ENCODE measurements at places on chromosomes 1 and 21.

- DNase-seq = no peak
Measured at GRCh38 chr1:28646040-28646439, 2.4 kb upstream of the RNU11 start.

GRCh38 chr1:43842175-43842498, 91.5 kb upstream of the ARTN start:
- DNase-seq = no peak

GRCh38 chr1:160656737-160657136, 9.9 kb upstream of the SLAMF1 start:
- DNase-seq = no peak

GRCh38 chr1:121408354-121408753, 223.6 kb downstream of the SRGAP2C start:
- DNase-seq = no peak

GRCh38 chr1:147781056-147781471, 20.7 kb upstream of the GJA5 start:
- DNase-seq = no peak

GRCh38 chr1:63810936-63811469, 37.2 kb downstream of the ROR1 start:
- no peak for DNase-seq

- peak; percentile 91 for DNase-seq
Measured at GRCh38 chr1:151762941-151763921, at the start of gene MRPL9. MRPL9 (minus strand) TSS chr1:151763496; CDS start chr1:151763479, 17 bp downstream.

GRCh38 chr1:211753649-211754251, 76.8 kb downstream of the LPGAT1 start:
- no peak for DNase-seq

- no peak for DNase-seq
Measured at GRCh38 chr1:101069158-101069557, 43.6 kb upstream of the DPH5 start.

- no peak for DNase-seq
Measured at GRCh38 chr1:46556822-46557221, 5.4 kb upstream of the KNCN start.

GRCh38 chr1:200473698-200474371, 64.0 kb upstream of the ZNF281 start:
- no peak for DNase-seq

DNA sequence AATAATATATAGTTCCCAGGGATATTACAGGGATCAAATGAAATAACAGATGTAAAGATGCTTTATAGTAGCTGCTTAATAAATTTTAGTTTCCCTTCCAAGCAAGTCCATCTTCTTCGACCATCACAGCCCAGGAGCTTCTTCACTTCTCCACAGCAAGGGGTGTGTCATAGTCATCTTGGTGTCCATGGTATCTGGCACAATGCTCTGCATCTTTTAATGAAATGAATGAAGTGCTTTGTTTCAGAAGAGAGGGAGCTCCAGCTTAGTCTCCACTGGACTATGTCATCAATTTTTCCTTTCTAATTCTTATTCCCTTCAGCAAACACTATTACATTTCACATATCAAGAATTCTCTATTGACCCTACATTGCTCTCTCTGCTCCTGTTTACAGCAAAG, 4.9 kb upstream of the MACF1 start:
- DNase-seq = no peak

DNA sequence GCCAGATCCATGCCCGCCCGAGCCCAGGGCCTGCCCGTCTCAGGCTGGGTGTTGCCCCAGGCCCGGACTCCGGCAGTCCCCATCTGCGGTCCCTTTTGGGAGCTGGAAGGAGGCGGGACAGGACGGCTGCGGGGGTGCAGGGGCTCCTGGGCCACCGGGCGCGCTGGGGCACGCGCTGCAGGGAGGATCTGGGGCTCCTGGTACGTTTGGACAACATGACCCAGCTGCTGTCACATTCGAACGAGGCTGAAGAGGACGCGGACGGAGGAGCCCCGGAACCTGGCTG, 6.6 kb upstream of the CALML6 start:
- DNase-seq = peak; percentile 72

DNA sequence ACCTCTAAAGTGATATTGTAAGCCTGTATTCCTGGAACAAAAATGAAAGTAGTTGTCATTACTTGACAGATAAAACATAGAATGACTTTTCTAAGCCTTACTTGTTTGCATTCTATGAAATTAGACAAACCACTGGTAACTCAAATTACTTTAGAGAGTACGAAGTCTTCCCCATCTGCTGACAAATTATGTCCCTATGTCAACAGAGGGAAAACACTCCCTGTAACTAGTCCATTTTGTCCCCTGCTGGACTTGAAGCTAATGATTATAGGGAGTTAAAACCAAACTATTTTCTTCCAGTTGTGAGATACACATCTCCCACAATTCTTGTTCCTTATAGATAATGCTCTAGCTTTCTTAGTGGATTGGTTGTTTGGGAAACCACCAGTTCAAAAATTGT, 39.6 kb downstream of the GREM2 start:
- DNase-seq = no peak

DNA sequence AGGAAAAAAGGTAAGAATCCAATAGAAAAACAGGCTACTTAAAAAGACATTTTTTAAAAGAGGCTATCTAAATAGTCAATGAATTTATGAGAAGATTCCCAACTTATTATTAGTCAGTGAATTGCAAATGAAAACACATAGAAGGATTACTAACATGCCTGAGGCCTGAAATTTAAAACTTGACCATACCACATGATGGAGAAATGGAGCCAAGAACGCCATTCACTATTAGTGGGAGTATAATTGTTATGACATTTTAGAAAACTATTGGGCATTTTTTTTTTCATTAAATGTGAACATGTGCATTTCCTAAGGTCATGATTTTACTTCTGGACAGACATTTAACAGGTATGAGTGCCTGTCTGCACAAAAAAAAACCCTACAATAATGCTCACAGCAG, 24.8 kb upstream of the OR2B11 start:
- no peak for DNase-seq

DNA sequence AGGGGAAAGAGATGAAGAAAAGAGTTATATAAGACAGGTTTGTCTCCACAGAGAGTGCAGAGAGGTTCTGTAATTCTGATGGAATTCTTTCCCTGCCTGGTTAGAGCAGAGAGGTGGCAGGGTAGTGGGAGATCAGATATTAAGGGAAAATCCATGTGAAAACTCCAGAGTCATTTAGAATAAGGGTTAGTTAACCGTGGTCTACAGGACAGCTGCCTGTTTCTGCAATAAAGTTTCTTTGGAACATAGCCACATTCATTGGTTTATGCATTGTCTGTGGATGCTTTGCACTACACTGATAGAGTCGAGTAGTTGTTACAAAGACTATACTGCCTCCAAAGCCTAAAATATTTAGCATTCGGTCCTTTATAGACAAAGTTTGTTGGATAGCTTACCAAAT, 55.6 kb downstream of the LRRC8D start:
- DNase-seq = no peak

- no peak for DNase-seq
Measured at GRCh38 chr1:27402349-27402754, 9.9 kb downstream of the GPR3 start.

GRCh38 chr1:92538413-92539061, 51.8 kb upstream of the GFI1 start:
- no peak for DNase-seq

DNA sequence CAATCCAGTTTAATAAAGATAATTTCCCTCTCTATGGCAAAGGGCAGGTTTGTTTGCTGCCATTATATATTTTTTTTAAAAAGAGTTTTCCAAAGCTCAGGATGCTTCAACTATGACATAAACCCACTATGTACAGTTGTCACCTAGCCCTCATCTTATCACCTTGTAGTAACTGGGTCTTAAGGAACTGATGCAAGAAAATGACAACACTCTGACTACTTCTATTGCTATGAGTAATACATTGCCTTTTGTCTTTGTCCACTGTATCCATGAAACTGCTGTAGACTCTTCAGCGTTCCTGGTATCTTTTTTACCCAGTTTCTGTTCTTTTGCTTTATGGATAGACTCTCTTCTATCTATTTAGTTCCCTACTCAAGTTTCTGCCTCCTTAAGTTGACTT, 586.5 kb downstream of the NEGR1 start:
- DNase-seq = no peak

DNA sequence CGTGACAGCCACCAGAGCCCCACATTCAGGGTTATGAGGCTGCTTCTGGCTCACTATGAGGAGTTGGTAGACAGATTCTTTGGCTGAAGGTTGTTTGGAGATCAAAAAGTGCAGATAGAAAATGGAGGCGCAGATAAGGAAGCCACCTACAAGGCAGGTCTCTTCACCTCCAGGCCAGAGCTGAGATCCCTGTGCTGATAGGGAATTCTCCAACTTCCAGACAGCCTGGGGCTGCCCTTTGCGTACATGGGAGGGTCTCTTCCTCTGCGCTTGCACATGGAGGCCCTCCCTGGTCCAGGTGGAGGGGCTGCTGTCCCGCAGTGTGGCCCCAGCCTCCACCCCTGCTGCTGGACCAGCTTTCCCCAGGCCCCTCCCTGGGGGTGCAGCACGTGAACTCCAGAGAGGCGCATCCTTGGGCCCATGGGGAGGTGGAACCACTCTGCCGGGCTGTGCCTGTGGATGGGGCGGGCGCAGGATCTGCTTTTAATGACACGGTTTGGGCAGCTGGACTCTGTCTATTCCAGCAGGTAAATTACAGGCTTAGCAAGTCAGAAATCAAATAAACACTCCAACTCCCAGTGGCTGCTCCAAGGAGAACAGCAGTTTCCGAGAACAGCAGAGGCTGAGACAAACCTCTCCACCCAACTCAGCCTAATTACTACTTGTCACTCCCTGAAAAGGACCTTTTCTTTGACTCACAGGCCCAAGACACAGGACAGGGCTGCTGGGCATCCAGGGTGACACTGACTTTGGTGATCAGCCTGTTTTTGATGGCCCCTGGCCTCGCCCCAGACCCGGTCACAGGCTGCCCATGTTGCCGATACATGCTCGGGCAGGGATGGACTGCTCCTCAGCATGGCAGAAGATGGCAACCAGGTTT, 12.4 kb downstream of the OXCT2 start:
- DNase-seq = no peak

- no peak for DNase-seq
Measured at GRCh38 chr1:187646536-187647107, 817.9 kb downstream of the PLA2G4A start.

DNA sequence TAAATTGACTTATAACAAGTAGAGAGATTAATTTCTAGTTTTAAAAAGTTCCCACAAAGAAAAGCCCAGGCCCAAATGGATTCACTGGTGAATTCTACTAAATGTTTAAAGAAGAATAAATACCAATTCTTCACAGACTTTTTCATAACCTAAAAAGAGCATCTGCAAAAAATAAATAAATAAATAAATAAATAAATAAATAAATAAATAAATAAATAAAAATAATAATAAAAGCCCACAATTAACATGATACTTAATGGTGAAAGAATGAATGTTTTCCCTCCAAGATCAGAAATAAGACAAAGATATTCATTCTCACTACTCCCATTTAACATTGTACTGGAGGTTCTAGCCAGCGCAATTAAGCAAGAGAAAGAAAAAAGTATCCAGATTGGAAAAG, 97.6 kb upstream of the KAZN start:
- DNase-seq = no peak

DNA sequence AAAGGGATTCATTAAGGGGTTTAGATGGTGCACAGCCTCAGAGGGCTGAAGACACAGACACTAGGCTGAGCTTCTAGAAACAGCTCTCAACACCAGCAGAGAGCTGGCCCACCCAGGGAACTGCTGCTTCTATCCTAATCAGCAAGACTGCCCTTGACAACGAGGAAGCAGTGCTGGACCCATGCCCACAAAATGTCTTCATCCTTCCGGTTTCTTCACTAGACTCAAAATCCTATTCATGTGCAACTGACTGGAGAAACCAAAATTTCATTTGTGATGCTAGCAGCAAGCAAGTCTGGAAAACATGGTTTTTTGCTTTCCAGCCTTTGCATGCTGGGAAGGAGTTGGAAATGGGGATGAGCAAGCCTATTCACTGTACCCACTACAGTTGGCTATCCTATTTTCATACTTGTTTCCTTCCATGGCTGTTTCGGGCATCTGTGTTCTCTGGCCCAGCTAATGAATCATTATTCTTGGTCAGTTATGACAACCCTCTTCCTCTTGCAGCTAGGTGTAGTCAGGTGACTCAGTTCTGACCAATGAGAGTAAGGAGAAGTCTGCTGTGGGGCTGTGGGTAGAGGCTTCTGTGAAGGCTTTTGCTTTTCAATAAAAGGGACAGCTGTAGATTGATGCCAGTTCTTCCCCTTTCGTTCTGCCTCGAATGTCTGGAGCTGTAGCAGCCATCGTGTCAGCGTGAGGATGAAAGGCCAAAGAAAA, 14.6 kb upstream of the TMEM61 start:
- no peak for DNase-seq

DNA sequence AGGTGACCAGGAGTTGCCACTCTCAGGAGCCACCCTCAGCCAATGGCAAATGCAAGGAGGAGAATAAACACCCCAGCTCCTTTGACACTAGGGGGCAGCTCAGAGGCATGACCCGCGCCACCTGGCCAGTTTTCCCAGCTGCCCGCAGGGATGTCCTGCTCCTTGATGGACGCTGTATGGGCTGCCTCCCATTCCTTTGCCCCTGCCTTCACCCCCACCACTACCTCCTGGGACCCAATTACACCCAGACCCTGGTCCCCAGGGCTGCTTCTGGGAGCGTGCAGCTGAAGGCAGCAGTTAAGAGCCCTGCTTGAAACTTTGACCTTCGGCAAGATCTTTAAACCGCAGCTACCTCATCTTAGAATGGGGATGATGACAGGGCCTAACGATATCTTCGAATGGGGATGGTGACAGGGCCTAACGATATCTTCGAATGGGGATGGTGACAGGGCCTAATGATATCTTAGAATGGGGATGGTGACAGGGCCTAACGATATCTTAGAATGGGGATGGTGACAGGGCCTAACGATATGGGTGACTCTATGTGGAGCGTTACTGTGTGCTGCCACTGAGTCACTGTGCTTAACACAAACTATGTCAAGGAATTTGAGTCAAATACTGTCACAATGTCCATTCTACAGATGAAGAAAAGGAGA, 163.0 kb upstream of the KAZN start:
- DNase-seq = no peak

- no peak for DNase-seq
Measured at GRCh38 chr21:17460094-17460493, 52.7 kb upstream of the CXADR start.

- no peak for DNase-seq
Measured at GRCh38 chr1:163120372-163120771, 51.2 kb downstream of the RGS4 start.

DNA sequence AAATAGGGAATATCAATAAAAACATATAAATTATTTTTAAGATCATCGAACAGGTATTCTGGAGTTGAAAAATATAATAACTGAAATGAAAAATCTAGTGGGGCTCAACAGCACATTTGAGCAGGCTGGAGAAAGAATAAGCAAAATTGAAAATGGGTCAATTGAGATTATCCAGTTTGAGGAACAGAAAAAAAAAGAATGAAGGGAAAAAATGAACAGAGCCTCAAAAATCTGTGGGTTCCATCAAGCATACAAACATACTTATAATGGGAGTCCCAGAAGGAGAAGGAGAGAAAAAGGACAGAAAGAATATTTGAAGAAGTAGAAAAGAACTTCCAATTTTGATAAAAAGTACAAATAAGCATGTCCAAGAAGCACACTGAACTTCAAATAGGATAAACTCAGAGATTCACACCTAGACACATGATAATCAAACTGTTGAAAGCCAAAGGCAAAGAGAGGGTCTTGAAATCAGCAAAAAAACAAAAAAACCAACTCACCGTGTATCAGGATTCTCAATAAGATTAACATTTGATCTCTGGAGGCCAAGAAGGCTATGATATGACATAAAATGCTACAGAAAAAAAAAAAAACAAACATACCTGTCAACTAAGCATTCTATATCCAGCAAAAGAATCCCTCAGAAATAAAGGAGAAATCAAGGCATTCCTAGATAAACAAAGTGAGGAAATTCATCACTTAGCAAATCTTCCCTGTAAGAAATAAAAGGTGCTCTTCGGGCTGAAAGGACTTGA, 5.4 kb upstream of the COQ8A start:
- DNase-seq = no peak
